Hematopoietic multipotent progenitor cell treated with erythropoietin and hydrocortisone succinate and interleukin-3 and kit ligand, for 6 days (in vitro differentiated cells): ENCODE measurements at places on chromosomes 7 and 10.

DNA sequence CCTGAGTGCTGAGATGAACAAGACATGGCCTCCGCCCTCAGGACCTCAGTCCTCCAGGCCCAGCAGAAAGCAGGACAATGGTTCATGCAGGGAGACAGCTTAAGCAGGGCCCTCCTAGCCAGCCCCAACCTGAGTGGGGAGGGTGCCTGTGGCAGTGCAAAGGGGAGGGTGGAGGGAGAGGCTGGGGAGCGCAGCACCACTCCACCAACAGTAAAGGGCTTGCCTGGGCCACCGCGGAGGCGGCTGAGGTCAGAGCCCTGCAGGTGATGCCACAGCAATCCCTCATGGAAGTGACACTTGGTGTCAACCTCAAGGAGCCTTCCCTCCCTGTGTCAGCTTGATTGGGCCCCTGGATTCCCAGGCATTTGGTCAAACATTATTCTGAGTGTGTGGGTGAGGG lies 89.0 kb upstream of the TCERG1L start:
- DNase-seq = no peak

GRCh38 chr7:36305226-36305625 lies 84.4 kb upstream of the ANLN start:
- DNase-seq = no peak

DNA sequence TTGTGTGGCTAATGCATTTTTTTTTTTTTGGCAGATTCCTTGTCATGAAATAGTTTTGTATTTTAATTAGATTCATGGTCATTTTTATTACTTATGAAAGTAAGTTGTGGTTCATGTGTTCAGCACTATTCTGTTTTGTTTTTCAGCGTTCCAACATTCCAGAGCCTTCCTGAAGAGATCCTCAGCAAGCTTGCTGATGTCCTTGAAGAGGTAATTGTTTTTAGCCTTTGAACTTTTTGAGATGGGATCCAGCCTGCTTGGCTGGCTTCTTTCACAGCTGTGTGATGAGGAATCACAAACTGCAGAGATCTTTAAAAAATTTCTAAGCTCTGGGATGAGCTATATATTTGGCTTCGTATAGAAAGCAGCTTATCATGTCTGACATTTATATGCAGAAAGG lies 208.0 kb upstream of the CSTF2T start:
- DNase-seq = no peak

GRCh38 chr7:140745266-140746058 lies 49.0 kb downstream of the NDUFB2 start:
- DNase-seq = peak; percentile 31

DNA sequence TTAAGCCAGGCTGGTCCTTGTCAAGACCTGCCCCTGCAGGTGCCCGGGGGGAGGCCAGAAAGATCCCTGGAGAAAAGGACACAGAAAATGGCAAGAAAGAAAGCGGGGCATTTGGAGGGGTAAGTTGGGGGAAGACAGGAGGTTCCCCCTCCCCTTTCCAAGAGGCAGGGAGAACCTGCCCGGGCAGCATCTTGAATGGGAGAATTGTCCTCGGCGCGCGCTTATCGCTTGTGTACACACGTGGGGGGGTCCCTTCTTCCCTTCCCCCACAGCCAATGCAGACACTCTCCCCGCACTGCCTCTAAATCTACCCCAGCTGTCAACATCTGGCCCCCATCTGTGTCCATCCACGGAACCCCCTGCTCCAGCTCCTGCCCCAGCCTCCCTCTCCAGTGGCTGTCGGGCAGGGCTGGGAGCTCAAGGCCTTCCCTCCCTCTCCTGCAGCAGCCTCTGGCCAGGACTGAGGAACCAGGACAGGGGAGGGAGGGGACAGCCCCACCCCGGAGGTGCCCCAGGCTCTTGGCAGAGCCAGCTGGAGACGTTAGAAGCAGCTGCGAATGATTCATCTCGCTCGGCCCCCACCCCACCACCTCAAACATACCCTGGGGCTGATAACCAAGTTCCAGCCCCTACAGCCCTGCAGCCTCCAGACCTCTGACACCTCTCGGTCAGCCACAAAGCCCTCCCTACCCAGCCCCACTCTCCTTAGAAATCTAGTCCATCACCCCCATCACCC lies 25.3 kb downstream of the EPHB4 start:
- DNase-seq = peak; percentile 94

DNA sequence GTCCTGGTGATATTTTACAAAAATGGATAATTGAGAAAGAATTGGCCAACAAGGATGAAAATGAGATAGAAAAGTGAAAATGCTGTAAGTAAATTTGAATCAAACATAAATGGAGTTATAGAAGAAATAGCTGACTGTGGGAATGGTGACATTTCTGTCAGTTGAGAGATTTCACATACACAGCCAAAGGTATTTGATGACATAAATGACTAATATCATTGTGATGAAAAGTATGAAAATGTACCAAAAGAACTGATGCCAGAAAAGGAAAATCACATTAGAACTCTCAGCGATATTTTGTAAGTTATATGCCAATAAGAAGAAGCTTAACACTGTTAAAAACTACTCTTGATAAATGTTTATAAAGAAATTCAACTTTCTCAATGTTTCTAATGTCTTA lies 54.9 kb downstream of the TFPI2 start:
- DNase-seq = no peak

- DNase-seq = peak; percentile 4
These were observed 157.4 kb downstream of the EVX1 start for GRCh38 chr7:27399791-27400567.

- DNase-seq = no peak
These were observed 50.6 kb upstream of the UBE3C start for GRCh38 chr7:157088136-157088535.

- DNase-seq = no peak
These were observed 99.8 kb upstream of the AGBL3 start for GRCh38 chr7:134886353-134887057.

GRCh38 chr7:106807474-106807873 lies 57.6 kb upstream of the PIK3CG start:
- no peak for DNase-seq

- DNase-seq = peak; percentile 64
These were observed 216.9 kb downstream of the POLR1F start for GRCh38 chr7:19491821-19492452.

DNA sequence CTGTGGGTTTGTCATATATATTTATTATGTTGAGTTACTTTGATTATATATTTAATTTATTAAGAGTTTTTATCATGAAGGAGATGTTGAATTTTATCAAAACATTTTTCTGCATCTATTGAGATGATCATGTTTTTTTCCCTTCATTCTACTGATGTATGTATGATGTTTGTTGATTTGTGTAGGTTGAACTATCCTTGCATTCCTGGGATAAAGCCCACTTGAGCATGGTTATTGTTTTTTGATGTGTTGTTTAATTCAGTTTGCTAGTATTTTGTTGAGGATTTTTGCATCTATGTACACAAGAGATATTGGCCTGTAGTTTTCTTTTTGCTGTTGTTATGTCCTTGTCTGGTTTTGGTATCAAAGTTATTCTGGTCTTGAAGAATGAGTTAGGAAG lies 31.1 kb downstream of the SCART1 start:
- DNase-seq = no peak

GRCh38 chr10:77163670-77164348 lies 473.8 kb downstream of the KCNMA1 start:
- no peak for DNase-seq

GRCh38 chr10:132848951-132849545 lies 63.1 kb upstream of the NKX6-2 start:
- no peak for DNase-seq

GRCh38 chr10:113142601-113143362 lies 192.7 kb downstream of the TCF7L2 start:
- no peak for DNase-seq

- no peak for DNase-seq
These were observed 29.3 kb downstream of the DNAJC12 start for GRCh38 chr10:67808704-67809103.

DNA sequence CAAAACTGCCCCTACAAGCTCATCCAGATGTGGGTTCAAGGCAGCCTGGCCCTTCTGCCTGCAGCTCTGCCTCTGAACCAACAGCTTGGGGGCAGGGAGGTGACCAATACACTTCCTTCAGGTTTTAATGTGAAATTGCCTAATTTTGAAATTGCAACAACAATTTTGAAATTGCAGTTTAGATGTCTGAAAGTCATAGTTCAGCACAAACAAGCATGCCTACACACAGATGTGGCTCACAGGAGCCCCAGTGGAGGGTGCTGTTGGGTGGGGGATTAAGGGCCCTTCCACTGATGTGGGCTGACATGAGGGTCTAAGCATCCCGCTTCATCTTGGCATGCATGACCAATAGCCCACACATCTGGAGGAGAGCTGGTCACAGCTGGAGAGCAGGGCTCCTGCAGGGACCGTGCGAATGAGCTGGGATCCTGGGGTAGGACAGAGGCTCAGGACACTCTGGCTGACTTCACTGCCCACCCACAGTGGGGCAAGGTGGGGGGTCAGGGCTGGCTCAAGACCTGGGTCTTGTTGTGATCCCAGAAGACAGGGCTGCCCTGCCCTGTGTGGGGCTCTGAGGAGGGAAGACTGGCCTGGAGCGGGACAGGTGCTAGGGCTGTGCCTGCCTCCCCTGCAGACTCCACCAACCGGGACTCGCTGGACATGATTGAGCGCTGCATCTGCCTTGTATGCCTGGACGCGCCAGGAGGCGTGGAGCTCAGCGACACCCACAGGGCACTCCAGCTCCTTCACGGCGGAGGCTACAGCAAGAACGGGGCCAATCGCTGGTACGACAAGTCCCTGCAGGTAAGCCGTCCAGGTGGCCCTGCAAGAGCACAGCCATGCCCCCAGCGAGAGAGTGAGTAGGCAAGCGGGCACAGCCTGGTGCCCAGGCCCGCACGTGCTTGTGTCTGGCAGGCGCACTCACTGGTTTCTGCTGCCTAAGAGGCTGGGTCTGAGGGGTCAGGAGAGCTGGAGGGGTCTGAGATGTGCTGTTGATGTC lies 32.3 kb downstream of the CHAT start:
- no peak for DNase-seq

DNA sequence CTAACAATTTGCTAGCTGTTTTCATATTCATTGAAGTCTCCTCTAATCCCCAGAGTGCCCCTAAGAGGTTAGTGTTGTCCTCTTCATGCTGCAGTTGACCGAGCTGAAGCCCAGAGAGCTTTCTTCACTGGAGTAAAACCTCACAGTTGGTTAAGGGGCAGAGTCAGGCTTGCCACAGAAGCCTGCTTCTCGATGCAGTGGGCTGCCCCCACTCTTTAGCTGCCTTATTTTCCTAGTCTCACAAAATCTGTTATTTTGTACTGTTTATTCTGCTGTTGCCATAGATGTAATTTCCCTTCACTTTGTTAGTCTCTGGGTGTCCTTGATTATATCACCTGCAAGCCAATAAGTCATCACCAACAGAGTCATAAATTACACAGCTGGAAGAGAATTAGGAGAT lies 56.3 kb upstream of the ZPBP start:
- no peak for DNase-seq

DNA sequence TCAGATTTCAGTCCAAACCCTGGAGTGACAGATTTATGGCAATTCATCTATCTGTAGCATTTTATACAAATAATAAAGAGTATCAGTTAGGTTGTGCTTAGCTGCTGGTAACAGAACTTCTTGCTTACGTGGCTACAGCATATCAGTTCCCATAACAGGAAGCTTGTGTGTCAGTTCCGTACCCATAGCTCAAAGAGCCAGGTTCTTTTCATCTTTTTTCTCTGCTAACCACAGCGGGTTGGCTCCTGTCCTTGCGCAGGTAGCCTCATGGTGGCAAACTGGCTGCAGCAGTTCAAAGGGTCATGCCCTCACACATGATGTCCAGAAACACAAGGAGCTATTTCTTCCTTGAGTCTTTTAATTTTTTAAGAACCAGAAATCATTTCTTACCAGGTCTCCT lies 1041.8 kb downstream of the GATA3 start:
- DNase-seq = no peak

GRCh38 chr10:12098966-12099365 lies 30.2 kb downstream of the DHTKD1 start:
- no peak for DNase-seq

DNA sequence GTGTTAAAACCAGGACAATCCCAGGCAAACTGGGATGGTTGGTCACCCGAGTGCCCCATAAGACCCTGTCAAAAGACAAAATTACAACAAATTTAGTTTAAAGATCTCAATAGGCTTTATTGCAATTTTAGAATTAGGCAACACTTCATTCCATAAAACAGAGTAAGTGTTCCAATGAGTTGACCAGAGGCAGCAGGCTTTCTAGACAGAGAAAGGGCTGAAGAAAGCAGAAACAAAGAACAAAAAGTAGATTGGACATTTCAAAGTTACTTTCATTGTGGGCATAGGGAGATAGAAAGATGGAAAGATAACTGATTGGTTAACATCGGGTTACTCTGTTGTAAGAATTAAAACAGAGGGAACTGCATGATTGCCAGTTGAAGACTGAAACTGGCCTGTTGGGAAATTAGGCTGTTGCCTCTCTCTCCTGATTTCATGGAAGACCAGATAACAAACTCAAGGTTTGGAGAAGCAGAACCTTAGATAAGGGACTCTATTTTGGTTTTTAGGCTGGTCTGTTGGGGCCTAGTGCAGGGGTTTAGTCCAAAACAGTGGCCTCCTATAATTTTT lies 36.3 kb downstream of the ENTPD1 start:
- peak; percentile 71 for DNase-seq

GRCh38 chr7:41256186-41256945 lies 446.5 kb downstream of the INHBA start:
- DNase-seq = no peak

GRCh38 chr7:129017933-129018538 lies 36.9 kb downstream of the TNPO3 start:
- DNase-seq = no peak

DNA sequence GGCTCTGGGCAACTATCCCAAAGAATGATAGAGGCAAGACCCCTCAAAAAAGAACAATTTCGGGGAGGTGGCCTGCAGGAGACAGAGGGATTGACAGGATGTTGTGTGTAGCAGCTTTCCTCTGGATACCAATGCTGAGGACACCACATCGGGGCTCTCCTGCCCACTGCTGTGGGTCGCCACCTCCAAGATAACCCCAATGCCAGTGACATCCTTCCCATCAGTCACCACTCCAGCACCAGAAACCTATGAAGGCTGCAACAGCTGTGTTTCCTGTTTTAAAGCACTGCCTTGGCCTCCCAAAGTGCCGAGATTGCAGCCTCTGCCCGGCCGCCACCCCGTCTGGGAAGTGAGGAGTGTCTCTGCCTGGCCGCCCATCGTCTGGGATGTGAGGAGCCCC lies 17.6 kb downstream of the ARHGAP19 start:
- DNase-seq = no peak

DNA sequence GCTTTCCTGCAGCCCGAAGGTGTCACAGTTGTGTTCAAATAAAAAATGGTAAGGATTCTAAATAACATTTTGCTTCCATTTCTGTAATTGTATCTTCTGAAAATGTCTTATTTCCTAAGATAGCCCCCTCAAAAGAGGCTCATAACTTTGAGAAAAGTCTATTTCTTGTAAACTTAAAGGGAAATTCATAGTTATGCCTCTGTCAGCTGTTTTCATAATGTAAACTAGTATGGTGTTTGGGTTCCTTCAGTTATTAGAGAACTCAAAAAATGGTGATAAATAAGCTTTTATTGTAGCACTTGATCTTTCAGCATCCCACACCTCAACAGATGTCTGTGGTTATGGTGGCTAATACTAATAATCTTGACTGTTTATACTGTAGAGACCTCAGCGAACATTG lies 57.1 kb downstream of the KLHDC10 start:
- no peak for DNase-seq
